ENCODE measurements at places on chromosomes 12 and 14. TPM values are rescaled to one million over a fixed set of nuclear protein-coding genes. Genes with fewer than 3 reads are reported as not detected.

GRCh38 chr12:87870061-87870460 lies 159.1 kb downstream of the C12orf50 start:
- no peak for DNase-seq

- no peak for DNase-seq
Measured at GRCh38 chr12:43621262-43621661, 69.3 kb upstream of the ADAMTS20 start.

DNA sequence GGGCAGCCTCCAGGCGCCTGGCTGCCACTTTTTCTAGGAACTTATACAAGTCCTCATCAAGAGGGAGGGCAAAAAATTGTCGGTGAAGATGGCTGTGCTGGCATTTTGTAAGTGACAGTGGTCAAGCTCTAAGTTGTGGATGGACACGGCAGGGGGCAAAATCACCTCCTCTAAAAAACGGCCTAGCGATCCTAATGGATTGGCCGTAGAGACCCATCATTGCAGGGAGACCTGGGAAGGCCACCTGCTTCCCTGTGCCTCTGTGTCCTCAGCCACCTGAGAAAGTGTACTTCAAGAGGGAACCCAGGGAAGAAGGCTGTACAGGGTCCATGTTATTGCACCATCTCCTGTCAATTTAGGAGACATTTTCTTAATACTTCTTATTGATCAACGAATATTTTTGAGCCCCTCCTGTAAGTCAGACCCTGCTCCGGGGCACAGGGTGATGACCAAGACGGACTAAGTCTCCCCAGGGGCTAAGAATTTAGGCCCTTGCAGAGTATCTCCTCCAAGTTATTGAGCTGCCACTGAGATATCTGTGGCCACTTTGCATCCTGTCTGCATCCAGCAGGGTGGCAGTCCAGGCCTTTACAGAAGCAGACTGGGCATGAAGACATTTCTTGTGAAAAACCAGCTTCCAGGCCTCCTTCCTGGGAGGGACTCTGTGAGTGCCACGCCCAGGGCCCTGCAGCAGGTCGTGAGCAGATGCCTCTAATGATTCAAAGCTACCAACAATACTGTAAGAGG lies 40.5 kb downstream of the PSMA6 start:
- DNase-seq = peak; percentile 45

GRCh38 chr12:118979763-118980406 lies 1.5 kb upstream of the SRRM4 start:
- peak; percentile 76 for DNase-seq

GRCh38 chr14:92397953-92398564 lies 75.1 kb downstream of the SLC24A4 start:
- DNase-seq = no peak

- no peak for DNase-seq
Measured at GRCh38 chr12:24979329-24979728, 30.4 kb upstream of the BCAT1 start.

DNA sequence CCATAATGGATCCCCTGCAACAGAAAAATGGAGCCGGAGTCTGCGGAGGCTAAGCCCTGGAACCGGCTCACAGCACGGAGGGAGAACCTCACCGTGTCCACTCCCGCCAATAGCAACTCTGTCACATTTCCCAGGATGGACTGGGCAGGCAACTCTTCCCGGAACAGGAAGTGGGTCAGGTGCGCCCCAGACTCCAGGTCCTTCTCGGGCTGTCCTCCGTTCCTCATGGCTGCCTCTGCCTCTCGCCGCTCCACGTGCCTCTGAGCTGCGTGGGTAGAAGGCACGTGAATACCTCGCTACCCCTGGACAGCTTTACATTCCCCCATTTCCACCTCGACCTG lies 2.2 kb downstream of the CYP27B1 start:
- no peak for DNase-seq

DNA sequence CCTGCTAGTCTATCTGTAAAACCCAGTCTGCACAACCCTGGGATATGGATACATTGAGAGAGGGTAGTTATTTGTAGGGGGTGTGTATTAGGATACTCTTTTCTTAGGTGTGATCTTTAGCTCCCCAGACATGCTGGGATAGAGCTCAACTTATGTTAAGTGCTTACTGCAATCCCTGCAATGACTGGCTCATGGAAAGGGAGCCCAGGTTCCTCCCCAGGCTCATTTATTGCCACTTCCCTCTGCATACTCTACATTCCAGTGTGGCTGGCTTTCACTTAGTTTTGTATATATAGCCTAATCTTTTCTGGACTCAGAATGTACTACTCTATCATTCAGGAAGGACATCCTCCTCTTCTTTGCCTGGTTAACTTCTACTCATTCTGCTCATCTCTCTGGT lies 172.0 kb downstream of the SYT10 start:
- no peak for DNase-seq

- DNase-seq = peak; percentile 64
Measured at GRCh38 chr14:102593061-102593824, 794 bp downstream of the RCOR1 start.

GRCh38 chr12:81245907-81246570 lies 168.2 kb downstream of the ACSS3 start:
- no peak for DNase-seq

GRCh38 chr12:93019212-93019927 lies 90.3 kb upstream of the EEA1 start:
- no peak for DNase-seq

GRCh38 chr12:115506822-115507559 lies 770.5 kb downstream of the MED13L start:
- no peak for DNase-seq

DNA sequence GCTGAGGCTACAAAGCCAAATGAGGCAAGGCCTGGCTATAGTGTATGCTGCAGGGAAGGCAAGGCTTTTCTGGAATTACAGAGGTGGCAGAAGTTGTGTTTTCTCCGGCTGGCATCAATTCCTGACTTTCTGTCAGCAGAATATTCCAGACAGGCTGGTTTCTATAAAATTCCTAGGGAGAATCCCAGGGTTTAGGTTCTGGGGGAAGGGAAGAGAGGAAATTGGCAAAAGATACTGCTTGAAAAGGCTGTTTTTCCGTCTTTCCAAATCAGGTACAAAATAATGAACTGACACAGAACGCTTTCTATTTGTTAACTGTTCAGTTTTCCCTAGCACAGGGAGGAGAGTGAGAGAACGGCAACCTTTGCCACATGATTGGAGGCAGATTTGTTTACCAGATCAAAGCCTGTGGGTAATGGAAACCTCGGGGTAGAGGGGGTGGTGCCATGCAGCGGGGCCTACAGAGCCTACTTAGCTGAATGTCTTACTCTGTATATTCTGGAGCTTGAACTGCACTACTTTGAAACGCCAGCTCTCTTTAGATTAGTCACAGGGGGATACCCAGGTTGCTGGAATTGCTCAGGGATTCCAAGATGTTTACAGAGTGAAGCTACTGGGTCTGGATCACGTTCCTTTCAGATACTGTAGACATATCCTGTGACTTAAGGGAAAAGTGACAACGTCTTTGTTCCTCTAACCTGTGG lies 65.8 kb upstream of the DACT1 start:
- DNase-seq = no peak

GRCh38 chr12:124032265-124032886 lies 59.4 kb downstream of the ZNF664 start:
- peak; percentile 72 for DNase-seq

DNA sequence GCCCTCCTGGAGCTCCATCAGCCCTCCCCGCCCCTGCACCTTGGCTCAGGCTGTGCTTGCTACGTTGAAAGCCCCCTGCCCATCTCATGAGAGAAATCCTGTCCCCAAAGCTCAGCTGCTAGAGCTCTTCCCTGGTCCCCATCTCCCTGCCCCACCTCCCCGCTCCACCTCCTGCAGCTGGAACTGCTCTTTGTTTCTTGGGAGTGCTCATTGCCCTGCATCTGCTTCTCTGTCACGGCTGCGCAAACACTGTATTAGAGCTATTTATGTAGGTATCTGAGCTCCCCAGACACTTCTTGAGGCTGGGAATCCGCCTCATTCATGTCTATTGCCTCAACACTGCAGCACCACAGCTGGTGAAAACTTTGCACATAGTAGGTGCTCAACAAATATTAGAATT lies 32.8 kb upstream of the PRIMA1 start:
- no peak for DNase-seq

DNA sequence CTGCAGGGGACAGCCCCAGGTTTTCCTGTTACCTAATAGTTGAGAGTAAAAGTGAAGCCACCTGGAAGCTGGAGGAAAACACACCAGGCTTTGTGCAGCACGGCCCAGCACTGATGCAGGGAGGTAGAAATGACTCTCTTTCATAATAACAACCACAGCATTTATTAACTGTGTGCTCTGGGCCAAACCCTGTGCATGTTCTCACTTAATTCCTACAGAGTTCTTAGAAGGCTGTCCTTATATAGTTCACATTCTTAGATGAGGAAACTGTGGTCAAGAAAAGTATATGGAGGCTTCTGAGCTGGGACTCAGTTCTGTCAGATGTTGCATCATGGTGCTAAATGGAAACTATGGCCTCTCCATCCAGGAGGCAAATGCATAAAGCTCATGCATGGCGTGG lies 100.0 kb downstream of the PAPOLA start:
- no peak for DNase-seq

Gene IFI27
- 78.0 TPM for total RNA-seq

Gene CSRP2
- total RNA-seq = 15.1 TPM

Gene ITGB7
- not detected for total RNA-seq

Gene AQP6
- total RNA-seq = not detected

Gene ADGRD1
- 0.20 TPM for total RNA-seq

Gene PTPRQ
- total RNA-seq = not detected

Gene TGM1
- 0.20 TPM for total RNA-seq

Gene PLEK2
- 5.9 TPM for total RNA-seq

Gene STON2
- 49.0 TPM for total RNA-seq

Gene ESR2
- 0.44 TPM for total RNA-seq

Gene GZMH
- not detected for total RNA-seq

Gene SAMD4A
- 19.6 TPM for total RNA-seq

Measured in lung microvascular endothelial cell (primary cell).